ENCODE measurements at places on chromosomes 6 and 20. TPM values are rescaled to one million over a fixed set of nuclear protein-coding genes. Genes with fewer than 3 reads are reported as not detected.

DNA sequence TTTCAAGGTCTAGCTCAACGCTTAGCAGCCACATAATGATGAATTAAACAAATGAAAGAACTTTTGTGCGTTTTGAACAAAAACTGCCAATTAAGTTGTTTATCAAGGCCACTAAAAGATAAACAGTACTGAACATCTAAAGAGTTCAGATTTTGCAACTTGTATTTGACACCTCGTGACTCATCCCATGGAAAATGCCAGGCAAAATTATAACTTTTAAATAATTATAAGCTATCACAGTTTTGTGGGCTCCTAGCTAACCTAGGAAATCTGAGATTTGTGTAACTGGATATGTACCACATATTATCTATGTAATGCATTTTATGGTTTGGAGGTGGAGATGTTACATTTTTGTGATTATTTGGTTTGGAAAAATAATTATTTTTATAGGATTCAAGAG is 9.6 kb upstream of the BAG2 start:
- DNase-seq: no peak

DNA sequence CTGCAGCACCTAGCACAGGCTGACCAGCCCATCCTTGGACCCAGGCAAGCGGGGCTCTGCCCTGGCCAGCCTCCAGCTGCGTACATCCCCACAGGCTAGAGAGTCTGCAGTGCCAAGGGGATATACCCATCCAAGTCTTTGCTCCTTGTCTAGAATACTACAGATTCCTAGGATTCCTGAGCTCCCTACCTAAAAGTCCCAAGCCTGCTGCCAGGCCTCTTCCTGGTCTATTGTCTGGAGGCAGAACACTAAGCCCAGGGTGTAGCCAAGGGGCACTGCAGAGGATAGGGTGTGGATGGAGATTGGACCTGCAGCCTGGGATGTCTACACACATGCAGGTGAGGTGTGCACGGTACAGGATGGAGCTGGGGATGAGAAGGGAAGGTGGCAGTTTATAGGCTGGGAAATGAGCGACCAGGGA is 90.0 kb upstream of the SIRPA start:
- no peak for DNase-seq

GRCh38 chr6:10256113-10256690 is 158.7 kb downstream of the TFAP2A start:
- DNase-seq: no peak

Gene SLPI
- 1.3 TPM for total RNA-seq
